ENCODE measurements at places on chromosomes 2 and 18. TPM values are rescaled to one million over a fixed set of nuclear protein-coding genes. Genes with fewer than 3 reads are reported as not detected.

GRCh38 chr2:79860228-79861058, 347.6 kb downstream of the CTNNA2 start:
- DNase-seq = no peak

- DNase-seq = no peak
Observed at GRCh38 chr2:3636586-3637310, 21.3 kb upstream of the ALLC start.

DNA sequence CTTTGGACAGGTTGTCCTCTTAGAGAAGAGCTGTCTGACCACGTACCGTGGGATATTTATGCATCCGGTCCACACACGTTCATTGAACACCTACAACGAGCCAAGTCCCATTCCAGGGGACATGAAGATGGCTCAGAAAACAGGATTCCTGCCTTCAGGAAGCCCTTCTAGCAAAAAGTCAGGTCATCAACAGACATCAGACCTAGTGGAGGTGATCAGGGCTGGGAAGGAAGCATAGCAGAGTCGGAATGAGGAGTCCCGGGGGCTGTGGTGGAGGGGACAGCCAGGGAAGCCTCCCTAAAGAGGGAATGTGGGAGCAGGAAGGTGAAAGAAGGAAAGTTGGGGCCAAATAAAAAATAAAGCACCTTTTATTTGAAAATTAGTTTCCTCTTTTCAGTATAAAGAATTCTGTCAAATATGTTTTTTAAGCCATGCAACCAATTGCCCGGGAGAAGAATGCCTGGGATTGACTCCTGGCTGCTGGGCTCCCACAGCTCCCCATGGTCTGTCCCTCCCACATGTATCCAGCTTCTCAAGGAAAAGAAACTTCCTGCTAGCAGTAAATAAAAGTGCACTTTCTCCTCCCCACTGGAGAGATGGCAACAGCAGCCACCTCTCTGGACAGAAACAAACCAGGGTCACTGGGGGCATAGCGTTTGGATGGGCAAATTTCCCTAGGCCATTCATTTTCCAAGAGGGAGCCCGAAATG, 144.8 kb downstream of the SMAD7 start:
- no peak for DNase-seq

- no peak for DNase-seq
Observed at GRCh38 chr2:30180226-30180625, 33.4 kb downstream of the YPEL5 start.

DNA sequence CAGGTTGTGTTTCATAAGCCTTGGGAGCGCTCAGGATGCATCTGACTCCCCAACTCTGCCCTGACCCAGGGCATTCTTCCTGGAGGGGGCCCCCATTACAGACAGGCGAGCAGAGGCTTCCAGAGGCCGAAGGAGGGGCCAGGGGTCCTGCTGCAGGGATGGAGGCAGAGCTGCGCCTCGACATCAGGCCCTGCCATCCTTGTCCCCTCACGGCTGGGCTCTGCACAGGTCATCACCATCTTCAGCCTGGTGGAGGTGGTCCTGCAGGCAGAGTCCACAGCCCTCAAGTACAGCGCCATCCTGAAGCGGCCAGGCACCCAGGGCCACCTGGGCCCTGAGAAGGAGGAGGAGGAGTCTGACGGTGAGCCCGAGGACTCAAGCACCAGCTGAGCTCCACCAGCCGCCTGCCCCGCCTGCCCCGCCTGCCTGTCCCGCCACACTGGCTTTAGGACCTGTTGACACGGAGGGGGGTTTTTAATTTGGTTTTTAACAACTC, 42.3 kb upstream of the ALPP start:
- no peak for DNase-seq

GRCh38 chr2:160568856-160569255, 75.2 kb upstream of the RBMS1 start:
- DNase-seq = no peak

DNA sequence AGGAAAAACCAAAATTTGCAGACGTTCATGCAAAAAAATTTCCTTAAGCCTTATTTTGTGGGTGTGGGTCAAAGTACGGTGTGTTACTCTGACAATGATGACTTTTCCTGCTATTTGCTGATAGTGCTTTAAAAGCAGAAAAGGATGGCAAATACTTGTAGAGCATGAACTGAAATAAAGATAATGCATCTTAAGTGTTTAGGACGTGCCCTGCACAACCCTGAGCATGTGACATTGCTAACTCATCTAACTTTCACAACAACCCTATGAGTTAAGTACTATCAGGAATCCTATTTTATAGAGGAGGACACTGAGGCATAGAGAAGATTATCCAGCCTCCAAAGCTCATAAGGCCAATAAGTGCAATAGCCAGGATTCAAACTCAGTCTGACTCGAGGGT, 143.3 kb downstream of the RNF152 start:
- no peak for DNase-seq

GRCh38 chr2:143873886-143874285, 646.0 kb downstream of the ZEB2 start:
- no peak for DNase-seq

GRCh38 chr2:240351826-240352426, 83.5 kb upstream of the GPC1 start:
- DNase-seq = no peak

- DNase-seq = no peak
Observed at GRCh38 chr2:172513524-172513900, 42.4 kb upstream of the PDK1 start.

- no peak for DNase-seq
Observed at GRCh38 chr2:219595256-219595655, 2.4 kb upstream of the STK11IP start.

DNA sequence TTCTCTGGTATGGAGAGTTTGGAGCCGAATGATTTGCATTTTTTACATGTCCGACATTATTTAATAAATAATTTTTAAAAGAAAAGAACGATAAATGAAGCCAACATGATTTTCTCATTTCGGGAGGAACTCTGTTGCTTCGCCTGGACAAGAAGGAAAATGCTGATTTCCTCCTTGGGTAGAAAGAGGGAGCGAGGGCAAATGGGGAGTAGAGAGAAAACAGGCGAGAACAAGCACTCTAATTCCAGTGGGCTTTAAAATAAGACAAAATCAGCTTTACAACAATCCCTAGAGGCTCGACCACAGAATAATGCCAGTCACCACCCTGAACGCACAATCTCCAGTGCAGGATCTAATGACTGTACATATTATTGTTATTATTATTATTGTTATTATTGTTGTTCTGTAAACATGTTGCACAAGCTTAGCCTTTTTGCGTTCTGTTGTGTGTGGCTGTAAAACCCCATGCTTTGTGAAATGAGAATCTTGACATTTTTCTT, 3.7 kb downstream of the DLX1 start:
- DNase-seq = no peak

DNA sequence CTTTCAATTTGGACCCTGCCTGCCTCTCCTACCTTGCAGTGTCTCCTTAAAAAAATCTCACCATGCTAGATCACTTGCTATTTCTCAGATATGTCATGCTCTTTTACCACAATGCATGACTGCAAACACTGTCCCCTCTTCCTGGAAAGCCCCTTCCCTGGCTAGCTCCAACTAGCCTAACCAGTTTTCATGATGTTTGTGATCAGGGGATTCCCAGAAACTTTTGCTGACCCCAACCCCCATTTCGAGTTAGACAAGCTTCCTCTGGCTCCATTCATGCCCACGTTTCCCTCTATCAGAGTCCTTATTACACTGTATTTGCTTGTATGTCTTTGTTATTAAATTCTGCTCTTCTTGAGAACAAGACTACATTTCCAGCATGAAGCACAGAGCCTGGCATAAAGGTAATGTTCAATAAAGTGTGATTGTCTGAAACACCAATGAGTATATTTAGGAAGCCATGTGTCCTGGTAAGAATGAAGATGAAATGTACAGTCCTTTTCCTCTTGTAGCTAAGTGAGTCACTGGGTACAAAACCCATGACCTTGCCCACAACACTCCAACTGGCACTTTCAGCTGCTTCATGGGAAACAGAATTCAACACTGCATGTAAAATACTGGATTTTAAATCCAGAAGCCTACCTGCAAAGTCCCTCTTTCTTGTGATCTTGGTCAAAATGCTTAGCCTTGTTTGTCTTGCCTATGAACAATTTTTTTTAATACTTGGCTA, 62.0 kb upstream of the ATL2 start:
- DNase-seq = no peak

GRCh38 chr2:763766-764525, 86.7 kb upstream of the TMEM18 start:
- no peak for DNase-seq

DNA sequence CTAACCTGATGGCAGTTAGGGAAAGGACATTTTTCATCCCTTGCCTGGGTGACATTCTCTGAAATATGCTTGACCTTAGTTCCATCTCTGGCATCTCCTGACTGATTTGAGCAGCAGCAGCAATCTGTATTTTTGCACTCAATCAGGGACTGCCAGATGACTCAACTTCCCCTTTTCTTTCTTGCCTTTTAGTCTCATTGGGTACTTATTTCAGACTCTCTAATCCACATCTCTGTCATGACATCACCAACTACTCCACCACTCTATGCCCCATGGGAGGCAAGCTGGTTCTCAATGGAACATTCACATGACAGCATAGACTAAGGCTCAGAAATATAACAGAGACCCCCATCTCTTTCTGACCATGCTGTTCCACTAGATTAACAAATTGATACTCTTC, 254.2 kb downstream of the RIT2 start:
- DNase-seq = no peak

GRCh38 chr2:174086708-174087107, 121.5 kb upstream of the SP3 start:
- DNase-seq = no peak

GRCh38 chr2:187158452-187158851, 289.6 kb downstream of the CALCRL start:
- no peak for DNase-seq

DNA sequence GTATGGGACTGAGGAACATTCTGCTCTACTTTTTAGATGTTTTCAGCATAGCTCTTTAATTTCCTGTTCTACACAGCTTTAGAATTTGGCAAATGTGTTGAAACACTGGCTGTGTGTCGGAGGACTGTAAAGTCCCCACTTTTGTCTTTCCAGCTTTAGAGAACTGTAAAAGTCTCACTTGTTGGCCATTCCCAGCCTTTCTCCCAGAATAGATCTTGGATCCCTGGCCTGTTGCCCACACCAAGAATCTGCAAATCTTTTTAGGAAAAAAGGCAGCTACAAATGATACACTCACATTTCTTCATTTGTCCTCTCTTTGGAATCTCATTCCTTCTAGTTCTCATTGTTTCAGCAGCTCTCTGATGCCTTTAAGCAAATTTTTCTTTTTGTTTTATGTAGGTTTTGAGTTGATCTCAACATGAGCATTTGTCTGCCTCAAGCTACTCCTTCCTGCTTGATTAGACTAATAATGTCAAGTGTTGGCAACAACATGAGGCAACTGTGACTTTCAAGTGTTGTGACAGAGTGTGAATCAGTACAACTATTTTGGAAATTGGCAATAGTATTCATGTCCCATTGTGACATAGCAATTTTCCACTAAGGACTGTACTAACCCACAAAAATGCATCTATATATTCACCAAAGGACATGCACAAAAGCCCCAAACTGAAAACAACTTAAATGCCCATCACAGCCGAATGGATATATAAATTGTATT, 610.8 kb downstream of the EPHA4 start:
- no peak for DNase-seq

DNA sequence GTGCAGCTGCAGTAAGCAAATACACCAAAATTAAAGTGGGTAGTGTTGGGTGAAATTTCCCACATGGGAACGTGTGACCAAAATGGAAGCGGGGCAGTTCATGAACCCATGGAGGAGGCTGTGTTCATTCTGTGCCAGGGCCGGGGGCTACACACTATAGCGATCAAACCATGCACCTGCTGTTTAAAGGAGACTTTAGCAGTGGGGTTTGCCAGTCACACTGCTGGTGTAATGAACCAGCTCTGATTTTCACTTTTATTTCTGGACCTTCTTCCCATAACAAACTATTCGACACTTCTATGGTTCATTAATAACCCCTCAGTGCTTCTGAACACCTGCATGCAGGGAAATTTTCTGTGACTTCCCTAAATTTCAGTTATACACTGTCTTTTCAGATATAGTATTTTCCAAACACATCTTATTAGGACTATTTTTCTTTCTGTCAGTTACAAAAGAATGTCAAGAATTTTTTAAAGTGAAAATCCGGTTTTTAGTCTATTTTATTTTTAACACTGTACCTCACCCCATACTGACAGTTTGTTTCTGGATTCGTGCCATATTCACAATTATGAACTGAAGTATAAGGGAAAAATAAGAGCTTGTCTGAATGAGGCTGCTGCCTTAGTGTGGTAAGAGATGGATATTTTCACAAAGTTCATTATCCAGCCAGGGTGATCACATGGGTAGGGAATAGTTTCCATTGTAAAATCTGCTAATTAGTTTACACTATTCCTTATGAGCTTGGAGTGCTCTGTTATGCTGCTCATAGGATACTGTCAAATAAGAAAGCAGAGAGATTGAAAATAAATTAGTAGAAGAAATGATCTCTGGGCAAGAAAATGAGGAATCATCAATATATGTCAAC, 111.3 kb upstream of the CAVIN2 start:
- DNase-seq = no peak

GRCh38 chr18:10242936-10243680, 211.3 kb upstream of the APCDD1 start:
- DNase-seq = no peak

- no peak for DNase-seq
Observed at GRCh38 chr2:45822272-45822630, 170.8 kb downstream of the PRKCE start.

DNA sequence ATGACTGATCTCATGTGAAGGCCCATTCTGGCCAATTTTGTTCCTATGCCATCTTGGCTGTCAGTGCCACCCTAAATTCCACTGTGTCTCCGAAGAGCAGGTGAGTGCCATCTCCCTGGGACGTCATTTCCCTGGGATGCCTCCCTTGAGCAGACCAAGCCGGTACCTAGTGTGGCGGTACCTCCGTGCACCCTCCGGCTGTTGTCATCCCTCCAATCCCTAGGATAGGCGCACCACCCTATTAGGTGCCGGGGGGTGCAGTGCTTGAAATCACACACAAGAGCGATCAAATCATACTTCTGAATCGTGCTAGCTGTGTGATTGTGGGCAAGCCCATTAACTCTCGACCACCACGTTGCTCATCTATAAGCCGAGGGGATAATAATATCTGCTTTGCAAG, 81.8 kb upstream of the GLI2 start:
- DNase-seq = no peak

GRCh38 chr18:4102901-4103300, 352.2 kb downstream of the DLGAP1 start:
- no peak for DNase-seq

KCNS3 gene
- total RNA-seq = not detected

SERPINB10 gene
- not detected for total RNA-seq

MSTN gene
- total RNA-seq = not detected

CXCR4 gene
- 219 TPM for total RNA-seq

PARD6G gene
- total RNA-seq = 0.18 TPM

CYS1 gene
- 1.1 TPM for total RNA-seq

RGPD4 gene
- not detected for total RNA-seq

All from activated CD8-positive, alpha-beta T cell treated with anti-CD3 and anti-CD28 coated beads, Interleukin-2, amount 10 ng/mL, durations not matched to agents 7 days and 5 days (primary cell).